ENCODE measurements at places on chromosomes 1 and 21.

- no peak for DNase-seq
Measured at GRCh38 chr1:234397732-234398131, 24.5 kb downstream of the COA6 start.

DNA sequence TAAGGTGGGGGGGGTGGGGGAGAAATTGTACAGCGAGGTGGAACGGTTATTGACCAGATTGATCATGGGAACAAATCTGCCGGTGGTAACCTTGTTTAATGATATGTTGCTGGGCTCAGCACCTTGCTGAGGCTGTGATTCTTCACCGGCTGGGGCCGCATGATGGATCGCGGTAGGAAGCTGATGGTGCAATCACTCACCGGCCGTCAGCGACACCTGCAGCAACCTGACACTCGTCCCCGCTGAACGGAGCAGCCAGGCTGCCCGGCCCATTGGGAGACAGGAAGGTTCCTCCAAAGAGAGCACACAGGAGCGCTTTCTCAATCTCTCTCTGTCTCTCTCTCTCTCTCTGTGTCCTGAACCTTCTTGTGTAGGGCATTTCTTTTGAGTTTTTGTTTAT is 128.5 kb upstream of the RRP15 start:
- DNase-seq, result no peak

DNA sequence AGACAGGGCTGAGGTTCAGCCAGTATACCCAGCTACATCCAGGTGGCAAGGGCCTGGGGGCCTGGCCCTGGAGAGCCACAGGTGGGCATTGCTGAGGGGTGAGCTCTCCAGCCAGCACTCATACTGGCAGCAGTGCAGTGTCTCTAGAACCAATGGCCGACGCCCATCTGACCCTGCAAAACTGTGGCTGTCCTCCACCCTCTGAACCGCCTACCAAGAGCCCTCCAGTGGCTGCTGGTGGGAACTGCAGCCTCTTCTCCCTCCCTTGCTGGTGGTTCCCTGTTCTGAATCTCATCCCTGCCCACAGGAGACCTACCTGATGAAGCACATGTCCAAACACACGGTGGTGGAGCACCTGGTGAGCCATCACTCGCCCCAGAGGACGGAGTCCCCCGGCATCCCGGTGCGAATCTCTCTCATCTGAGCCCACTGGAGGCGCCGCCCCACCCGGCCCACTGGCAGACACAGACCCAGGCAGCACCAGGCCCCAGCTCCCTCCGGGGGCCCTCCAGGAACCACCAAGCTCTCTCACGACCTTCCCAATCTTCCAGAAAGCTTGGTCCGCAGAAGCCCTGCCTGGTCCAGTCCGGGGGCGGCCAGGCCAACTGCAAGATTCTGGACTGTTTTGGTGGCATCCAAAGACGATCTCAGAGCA is 22.1 kb downstream of the A3GALT2 start:
- peak; percentile 47 for DNase-seq

DNA sequence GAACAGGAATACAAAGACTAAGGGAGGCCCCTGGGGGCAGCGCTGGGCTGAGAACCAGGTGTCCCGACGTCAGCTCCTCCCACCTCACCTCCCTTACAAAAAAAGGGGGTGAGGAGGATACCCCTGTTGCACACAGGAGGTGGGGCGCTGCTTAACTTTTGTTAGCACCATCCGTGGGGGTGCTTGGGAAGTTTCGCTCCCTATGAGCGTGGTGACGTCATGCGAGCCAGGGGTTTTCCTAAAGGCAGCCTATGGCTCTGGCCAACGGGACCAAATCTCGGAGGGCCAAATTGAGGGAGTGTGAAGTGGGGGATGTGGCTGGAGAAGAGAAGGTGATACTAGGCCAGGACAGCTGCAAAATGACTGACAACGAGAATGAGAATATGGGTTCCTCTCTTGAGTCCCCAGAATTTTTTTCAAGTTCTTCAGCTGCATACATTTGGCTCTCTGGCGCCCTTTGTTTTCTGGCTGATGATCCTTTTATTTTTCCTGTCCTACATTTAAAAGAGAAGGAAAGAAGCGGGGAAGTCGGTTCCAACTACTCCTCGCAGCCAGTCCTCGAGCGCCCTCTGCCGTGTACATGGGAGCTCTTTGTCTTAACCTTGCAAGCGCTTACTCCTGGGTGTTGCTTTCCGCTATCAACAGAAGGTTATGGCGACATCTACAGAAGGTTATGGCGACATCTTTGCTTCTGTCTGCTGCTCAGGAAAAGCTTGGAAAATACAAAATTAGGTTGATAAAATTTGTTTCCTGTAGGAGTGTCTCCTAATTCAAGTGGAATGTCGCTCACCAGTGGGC is 48.0 kb upstream of the ZC3H11B start:
- DNase-seq, result no peak

GRCh38 chr1:46770541-46770940 is 28.3 kb upstream of the CYP4B1 start:
- DNase-seq, result no peak

DNA sequence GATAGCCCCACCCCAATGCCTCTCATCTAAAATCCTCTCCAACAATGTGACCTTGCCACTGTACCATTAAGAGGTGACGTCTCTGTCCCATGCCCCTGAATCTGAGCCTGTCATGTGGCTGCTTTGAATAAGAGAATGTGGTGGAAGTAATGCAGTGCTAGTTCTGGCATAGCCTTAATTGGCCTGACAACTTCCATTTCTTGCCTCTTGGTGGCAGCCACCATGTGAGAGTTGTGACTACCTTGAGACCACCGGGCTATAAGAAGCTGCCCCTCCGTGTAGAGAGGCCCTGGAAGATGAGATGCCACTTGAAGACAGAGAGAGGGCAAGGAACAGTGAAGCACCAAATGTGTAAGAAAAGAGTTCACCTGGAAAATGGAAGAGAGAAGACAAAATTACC is 95.4 kb downstream of the POFUT2 start:
- DNase-seq, result no peak

DNA sequence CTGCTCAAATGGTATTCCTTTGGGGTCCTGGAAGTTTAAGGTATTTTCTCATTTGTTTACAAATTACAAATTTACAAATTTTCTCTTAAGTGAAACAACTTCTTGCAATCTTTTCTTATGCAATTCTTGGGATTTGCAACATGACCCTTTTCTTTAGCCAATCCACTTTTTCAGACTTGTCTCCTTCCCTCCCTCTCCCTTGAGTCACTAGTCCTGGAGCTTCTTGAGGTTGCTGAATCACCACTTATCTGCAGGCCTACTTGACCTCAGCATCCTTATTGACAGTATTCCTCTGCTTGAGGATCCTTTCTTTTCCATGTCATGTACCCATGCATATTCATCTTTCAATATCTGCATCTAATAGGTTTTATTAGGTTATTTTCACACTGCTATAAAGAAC is 302.8 kb upstream of the ADAMTS5 start:
- DNase-seq, result no peak

- no peak for DNase-seq
Measured at GRCh38 chr1:10823000-10823401, 26.6 kb upstream of the CASZ1 start.
